RPMI7951 (cell line): ENCODE measurements at places on chromosomes 1 and 21.

DNA sequence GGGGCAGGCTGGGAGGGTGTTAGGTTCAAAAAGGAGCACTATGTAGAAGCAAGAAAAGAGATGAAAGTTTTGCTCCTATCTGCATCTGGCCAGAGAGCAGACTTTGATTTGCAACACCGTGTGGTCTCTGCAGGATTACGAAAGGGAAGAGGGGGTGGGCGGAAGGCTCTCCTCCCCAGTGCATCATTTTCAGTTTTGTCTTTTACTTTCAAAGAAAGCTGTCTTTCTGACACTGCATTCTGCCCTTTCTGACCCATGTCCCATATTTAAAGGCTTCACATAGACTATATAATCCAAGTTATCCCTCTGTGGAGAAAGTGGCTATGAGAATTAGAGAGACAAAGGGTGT lies 126.5 kb downstream of the RHOU start:
- no peak for DNase-seq

GRCh38 chr1:30525971-30526651 lies 197.3 kb downstream of the MATN1 start:
- peak; percentile 92 for DNase-seq

DNA sequence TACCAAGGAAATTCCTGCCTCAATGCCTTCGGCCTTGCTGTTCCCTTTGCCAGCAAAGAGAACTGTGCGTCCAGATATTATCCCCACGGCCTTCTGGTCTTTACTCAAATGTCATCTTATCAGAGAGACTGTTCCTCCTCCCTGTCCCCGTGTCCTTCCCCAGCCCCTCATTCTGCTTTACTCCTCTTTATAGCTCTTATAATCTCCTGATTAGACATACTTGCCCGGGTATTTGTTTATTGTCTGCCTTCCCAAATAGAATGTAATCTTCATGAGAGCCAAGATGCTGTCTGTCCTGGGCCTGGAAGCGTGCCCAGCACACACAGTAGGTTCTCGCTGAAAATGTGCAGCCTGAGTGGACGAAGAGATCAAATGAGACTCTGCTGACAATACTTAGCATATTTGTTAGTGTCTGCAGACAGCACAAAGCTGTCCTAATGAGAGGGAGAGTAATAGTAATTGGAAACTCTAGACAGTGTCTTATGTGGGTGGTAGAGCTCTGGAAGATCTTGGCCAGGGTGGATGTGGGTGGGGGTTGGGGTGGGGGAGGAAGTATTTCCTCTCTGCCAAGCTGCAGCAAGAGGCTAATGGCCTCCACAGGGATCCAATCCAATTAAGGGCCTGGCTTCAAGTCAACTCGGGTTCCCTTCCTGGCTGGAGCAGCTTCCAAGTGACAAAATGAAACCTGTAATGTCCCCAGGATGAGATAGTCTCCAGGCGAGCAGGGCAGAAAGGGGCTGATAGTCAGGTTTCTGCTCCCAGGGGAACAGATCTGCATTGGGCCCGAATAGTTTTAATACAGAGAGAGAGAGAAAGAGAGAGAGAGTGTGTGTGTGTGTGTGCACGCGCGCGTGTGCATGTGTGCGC lies 9.5 kb upstream of the CLIC4 start:
- peak; percentile 48 for DNase-seq

- peak; percentile 31 for DNase-seq
Measured at GRCh38 chr21:31872452-31873274, at the start of gene HUNK. HUNK (plus strand) TSS chr21:31873020; CDS start chr21:31873675, 655 bp downstream.

DNA sequence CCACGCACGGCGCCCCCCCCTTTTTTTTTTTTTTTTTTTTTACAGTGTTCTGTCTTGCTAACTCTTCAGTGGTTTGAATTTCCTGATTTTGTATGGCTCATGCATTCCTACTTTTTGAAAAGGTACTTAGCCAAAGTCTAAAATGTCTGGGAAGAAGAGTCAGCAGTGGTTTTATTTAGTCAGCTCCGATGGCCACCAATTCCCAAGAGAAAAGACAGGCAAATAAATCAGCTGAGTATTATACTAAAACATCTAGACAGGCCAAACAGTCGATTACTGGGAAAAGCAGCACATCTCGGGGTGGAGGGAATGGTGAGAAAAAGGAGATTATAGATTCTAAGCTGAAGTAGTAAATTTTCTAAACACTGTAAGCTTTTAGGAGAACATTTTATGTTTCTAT lies 192.5 kb upstream of the ZRANB2 start:
- DNase-seq, result no peak

GRCh38 chr1:226107471-226108460 lies 45.2 kb downstream of the H3-3A start:
- no peak for DNase-seq

GRCh38 chr1:14561014-14561693 lies 37.3 kb upstream of the KAZN start:
- DNase-seq, result peak; percentile 7

GRCh38 chr1:16171314-16172151 lies 15.7 kb upstream of the EPHA2 start:
- no peak for DNase-seq

DNA sequence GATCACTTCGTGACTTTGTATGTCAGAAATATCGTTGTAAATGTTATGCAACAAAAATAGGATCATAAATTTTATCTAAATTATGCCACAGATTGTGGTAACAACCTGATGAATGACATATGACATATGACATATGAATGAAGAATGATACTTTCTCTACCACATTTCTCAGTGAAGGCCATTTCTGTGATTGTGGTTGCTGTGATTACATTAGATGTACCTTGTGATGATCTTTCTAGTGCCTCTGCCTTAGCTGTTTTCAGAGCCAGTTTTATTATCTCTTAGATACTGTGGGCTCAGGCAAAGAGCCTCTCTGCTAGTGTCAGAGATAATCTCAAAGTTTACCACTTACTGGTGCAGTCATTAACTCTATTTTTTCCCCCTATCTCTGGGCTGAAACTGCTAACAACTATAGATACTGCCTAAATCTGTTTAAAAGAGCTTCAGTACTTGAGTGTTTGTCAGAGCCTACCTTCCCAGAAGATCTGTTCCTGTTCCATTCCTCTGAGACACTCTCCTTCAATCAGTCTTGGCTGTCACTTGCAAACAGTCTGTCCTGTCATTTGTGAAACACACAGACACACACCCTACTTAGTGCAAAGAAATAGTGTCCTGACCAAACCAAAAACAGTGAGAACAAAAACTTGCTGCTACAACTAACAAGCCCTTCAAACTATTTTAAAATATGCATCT lies 55.5 kb downstream of the HMCN1 start:
- DNase-seq, result no peak

DNA sequence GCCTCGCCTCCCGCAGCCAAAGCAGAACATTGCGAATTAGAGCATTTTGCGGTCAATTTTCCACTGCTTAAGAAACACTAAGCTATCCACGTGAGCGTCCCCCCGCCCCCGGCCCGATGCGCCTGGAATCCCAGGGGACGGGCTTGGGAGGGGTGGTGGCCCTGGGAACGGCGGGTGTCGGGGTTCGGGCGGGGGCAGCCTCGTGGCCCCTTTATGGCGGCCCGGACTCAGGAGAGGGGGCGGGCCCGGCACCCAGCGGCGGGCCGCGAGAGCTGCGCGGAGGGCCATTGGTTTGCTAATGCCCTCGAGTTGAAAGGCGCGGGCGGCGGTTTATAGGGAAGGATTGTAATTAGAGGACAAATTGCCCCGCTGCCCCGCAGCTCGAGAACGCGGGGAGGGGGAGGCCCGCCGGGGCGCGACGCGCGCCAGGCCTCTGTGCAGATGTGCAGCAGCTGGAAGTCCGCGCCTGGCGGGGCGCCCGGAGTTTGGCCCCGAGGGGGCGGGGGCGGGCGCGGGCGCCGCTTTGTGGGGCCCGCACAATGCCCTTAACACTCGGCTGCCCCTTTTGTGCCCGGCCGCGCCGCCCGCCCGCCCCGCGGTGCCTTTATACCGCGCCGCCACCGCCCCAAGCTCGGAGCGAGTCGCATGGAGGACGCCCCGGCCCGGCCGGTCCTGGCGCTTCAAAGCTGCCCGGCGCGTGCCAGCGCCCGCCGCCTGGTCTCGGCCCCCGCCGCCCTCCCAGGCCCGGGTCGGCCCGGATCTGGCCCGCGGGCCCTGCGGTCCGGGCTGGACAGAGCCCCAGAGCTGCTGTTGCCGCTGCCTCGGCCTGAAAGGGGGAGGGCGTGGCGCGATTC lies 1.9 kb upstream of the HES3 start:
- DNase-seq, result no peak

GRCh38 chr1:164780111-164780812 lies 221.3 kb downstream of the PBX1 start:
- no peak for DNase-seq

- no peak for DNase-seq
Measured at GRCh38 chr1:11207898-11208611, 18.9 kb downstream of the ANGPTL7 start.
